Fibroblast of skin of back (primary cell): ENCODE measurements at places on chromosomes 2 and 18.

GRCh38 chr2:88019985-88020384 lies 3.6 kb upstream of the RNU2-63P start:
- DNase-seq = no peak

- DNase-seq = no peak
Measured at GRCh38 chr18:48219810-48220499, 189.2 kb downstream of the ZBTB7C start.

DNA sequence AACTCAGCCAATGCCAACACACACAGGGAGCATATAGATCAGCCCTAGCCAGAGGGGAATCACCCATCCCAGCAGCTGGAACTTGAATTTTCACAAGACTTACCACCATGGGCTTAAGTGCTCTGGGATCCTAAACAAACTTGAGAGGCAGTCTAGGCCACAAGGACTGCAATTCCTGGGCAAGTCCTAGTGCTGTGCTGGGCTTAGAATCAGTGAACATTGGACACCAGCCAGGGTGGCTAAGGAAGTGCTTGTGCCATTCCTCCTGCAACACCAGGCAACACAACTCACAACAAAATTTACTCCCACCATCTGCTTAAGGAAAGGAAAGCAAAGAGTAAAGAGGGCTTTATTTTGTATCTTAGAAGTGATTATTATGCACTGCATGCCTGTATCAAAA lies 38.9 kb downstream of the SRD5A2 start:
- no peak for DNase-seq

- no peak for DNase-seq
Measured at GRCh38 chr18:32372381-32373061, 98.2 kb downstream of the GAREM1 start.

DNA sequence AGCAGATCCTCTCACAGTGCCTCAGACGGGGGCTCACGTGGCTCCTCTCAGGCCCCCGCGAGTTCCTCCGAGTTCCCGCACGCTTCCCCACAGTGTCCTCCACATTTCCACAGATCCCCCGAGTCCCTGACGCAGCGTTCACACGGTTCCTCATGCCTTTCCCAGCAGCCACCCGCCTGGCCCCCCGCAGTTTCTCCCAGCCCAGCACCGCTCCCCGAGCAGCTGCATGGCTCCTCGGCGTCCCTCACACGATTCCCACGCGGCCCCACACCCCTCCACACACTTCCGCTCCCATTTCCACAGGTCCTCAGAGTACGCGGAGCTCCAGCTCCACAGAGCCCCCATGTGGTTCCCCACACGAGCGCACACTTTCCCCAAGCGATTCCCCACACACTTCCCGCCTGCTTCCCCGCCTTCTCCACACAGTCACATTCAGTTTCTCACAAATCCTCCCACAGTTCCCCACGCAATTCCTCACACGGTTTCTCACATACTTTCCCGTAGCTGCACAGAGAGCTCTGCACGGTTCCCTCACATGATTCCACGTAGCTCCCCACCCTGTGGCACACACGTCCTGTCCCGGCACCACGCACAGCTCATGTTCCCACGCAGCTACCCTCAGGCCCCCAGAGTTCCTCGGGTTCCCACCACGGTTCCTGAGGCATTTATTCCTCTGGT lies 39.9 kb downstream of the KIF1A start:
- DNase-seq = no peak

DNA sequence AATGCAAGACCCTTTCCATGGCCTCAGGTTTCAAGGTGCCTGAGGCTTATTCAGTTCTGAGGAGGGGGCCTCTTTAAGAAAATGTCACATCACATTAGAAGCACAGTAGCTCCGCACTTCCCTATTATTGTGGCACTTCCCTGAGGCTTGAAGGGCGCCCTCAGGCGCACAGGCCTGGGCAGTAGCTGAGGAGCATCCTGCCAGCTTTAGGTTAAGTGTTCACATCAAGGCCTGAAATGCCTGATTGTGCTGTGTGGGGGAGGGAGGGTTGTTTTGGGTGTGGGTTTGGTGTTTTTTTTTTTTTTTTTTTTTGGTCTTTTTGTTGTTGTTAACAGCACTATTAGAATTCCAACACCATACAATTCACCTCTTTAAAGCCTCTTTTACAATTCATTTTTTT lies 107.9 kb downstream of the CABLES1 start:
- no peak for DNase-seq

DNA sequence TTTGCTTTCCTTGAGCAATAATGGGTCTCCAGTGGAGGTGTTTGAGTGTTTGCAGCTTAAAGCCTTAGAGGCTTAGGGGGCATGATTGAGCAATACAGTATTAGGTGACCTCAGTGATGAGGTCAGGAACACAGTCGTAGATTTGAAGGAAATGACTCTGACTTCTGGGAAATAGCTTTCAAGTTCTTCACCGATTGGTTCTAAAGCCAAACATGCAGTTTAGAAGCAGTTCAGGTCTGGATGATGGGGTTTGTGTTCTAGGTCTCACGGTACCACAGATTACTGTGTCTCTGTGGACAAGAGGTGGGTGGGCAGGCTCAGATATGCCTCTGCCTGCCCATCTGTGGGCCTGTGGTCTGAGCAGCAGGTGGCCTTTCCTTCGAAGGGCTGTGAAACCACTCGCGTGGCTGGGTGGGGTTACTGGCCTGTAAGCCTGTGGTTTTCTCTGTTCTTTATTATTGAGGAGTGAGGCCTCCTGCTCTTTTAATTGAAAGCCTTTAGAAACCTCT lies 7.8 kb downstream of the MTHFD2 start:
- DNase-seq = no peak

DNA sequence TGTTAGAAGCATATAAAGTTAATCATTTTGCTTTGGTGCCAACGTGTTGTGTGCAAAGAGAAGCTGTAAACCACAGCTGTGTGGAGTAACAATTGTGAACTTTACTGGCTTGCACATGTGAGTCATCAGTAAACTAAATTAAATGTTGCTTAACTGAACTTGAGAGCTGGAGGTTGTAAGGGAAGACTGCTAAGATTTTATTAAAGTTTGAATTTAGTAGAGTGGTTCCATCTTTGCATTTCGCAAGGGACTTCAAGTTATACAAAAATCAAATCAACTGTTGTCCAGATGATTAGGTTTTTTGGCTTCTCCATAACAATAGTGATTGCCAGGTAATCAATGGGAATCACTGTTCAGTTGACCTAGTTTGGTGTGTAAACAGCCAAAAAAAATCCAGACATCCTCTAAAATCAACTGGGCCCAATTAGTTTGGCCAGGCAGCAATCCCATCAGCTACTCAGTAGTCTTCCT lies 247.4 kb downstream of the MYO3B start:
- DNase-seq = no peak

- DNase-seq = no peak
Measured at GRCh38 chr18:61595615-61596251, 262.5 kb downstream of the CDH20 start.

DNA sequence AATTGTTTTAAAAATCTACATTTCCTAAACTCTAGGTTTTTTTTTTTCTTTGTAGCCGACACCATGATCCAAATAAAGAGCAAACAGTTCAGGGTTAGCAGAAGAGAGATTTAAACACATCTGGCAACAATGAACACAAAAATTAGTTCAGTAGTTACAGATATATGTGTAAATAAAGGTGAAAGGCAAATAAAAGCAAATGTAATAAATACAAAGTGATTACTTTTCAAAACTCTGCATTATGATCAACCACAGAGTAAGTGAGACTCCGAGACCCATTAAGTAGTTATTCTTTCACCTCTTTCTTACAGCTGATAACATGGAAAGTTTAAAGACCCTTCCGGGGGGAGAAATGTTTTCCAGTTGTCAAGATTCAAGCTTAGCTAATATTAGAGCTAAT lies 716 bp downstream of the CALCRL start:
- no peak for DNase-seq

DNA sequence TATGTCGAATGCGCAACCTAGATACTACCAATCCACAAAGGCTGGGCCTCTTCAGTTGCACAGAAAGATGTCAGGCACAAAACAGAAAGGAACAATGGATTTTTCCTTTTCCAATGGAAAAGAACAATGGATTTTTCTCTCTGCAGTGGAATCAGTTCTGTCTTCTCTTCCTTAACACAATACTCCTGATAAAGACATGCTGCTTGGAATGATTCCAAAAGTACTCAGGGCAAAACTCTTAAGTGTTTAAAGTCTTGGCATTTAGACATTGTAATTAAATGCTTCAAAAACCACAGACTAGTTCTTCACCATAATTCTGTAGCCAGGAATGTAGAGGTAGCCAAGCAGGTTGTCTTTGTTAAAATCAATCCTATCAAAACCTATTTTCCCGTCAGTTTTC lies 46.7 kb upstream of the FLACC1 start:
- peak; percentile 27 for DNase-seq

DNA sequence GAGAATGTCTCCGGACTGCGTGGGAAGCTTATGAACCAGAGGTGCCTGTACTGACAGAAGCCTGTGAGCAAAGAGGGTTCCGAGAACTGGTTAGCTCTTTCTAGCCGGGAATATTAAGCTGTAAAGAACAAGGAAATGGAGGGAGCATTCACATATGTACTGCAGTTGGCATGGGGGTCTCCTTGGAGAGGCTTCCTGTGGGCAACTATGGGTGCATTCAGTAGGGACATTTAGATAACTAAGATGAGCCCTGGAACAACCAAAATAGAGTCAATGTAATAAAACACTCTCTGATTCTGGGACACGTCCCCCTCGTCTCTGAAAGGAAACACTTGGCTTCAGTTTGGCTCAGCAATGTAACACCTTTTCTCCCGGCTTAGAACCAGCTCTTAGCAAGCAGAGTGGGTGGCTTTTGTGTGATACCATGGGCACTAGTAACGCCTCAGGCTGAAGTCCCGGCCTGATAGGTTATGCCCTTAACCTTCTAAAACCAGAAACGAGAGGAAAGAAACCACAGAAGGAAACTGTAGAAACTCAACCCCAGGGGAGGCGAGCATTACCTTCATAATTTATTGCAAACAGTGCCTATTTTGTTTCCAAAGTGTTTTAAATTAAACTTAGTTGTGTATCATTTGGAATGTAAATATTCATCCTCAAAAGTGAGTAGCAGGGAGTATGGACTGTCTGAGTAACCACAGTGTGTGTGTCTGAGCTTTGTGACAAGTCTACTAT lies 48.8 kb upstream of the LPIN2 start:
- DNase-seq = no peak

- DNase-seq = no peak
Measured at GRCh38 chr2:52135235-52135634, 1103.3 kb upstream of the NRXN1 start.

GRCh38 chr2:150156876-150157275 lies 330.6 kb downstream of the RND3 start:
- no peak for DNase-seq

DNA sequence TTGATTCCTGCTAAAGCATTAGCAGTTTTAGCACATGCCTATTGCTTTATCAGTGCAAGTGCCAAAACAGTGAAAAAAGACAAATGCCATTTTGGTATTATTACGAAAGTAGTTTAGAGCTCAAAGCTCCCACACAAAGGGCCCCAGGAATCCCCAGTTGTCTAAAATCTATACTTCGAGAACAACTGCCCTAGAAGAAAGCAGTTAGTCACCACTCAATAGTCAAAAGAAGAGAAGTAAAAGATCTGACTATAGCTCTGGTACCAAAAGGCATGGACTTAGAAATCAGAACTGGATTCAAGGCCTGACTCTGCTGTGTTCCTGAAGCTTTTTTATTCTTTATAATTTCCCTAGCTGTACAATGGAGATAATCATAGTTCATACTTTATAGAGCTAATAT lies 21.8 kb downstream of the SCN3A start:
- DNase-seq = no peak

- DNase-seq = no peak
Measured at GRCh38 chr2:237601453-237602116, 11.1 kb upstream of the RAB17 start.

DNA sequence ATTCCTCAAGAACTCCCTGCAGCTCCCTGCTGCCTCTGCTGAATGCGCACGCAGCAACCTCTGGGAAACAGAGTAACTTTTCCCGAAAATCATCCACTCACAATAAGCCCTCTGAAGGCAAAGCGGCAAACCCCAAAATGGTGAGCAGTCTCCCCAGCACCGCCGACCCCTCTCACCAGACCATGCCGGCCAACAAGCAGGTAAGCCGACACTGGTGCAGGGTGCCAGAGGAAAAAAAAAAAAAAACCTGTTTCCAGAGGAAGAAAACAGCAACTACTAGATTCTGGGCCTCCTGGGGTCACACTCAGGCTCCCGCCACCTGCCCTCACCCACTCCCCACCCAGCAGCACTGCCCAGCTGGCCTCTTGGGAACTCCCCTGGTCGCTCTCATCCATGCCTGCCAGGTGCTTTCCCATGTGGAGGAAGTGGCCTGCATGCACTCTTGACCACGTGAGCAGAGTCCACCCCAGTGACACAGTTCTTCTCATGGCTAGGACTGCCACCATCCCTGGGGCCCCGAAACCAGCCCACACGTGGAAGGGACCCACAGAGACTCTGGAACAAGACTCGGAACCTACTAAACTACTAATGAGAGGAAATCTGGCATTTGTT lies 36.9 kb downstream of the KCTD18 start:
- no peak for DNase-seq

- DNase-seq = no peak
Measured at GRCh38 chr2:148568597-148568996, 76.0 kb upstream of the EPC2 start.

DNA sequence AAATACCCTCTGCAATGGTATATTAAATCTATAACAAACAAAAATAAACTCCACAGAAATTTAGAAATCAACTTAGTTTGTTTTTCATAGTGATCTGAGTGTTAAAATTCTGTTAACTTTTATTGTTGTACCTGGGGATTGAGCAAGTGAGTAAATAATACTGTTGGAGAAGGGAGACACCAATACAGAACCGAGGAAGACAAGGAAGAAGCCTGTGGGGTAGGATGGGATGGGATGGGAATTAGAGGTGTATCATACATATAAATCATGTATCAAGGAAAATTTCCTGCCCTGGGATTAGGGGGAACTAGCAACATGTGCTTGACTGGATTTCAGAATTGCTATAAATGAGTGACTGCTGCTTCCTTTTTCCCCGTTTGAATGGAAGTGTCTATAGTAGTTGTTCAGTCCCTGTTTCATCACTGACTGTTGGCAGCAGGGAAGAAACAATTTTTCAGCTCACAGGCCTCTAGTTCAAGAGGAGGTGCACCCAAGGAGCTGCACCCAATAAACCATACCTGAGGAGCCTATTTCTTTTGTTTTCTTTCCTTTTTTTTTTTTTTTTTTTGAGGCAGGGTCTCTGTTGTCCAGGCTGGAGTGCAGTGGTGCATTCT lies 53.1 kb downstream of the SP110 start:
- no peak for DNase-seq

GRCh38 chr2:190583507-190584337 lies 49.2 kb upstream of the NEMP2 start:
- no peak for DNase-seq

GRCh38 chr2:166106431-166107015 lies 21.3 kb downstream of the SCN1A start:
- no peak for DNase-seq

- DNase-seq = no peak
Measured at GRCh38 chr2:72094701-72095100, 53.0 kb downstream of the CYP26B1 start.

- no peak for DNase-seq
Measured at GRCh38 chr2:141038341-141038740, 1092.5 kb downstream of the LRP1B start.

GRCh38 chr2:14231391-14231898 lies 401.1 kb upstream of the LRATD1 start:
- DNase-seq = no peak

GRCh38 chr18:59911600-59911999 lies 11.8 kb downstream of the PMAIP1 start:
- DNase-seq = no peak

GRCh38 chr2:98348066-98348561 lies 1.9 kb downstream of the CNGA3 start:
- DNase-seq = no peak

- DNase-seq = no peak
Measured at GRCh38 chr2:227412877-227413276, 25.1 kb upstream of the SCYGR1 start.

GRCh38 chr2:65500310-65501040 lies 68.1 kb upstream of the SPRED2 start:
- DNase-seq = no peak
